ENCODE measurements at places on chromosomes 7 and 10. TPM values are rescaled to one million over a fixed set of nuclear protein-coding genes. Genes with fewer than 3 reads are reported as not detected.

ZNF22 gene
- 41.2 TPM for total RNA-seq

XRCC2 gene
- 4.1 TPM for total RNA-seq

LMOD2 gene
- total RNA-seq = 5.0 TPM

CPSF4 gene
- total RNA-seq = 26.9 TPM

HMX3 gene
- total RNA-seq = 0.82 TPM

LRRC4 gene
- 3.4 TPM for total RNA-seq

CTAGE8 gene
- 1.8 TPM for total RNA-seq

PRR15 gene
- 10.8 TPM for total RNA-seq

DLX5 gene
- 0.29 TPM for total RNA-seq

ERVW-1 gene
- not detected for total RNA-seq

RAMP3 gene
- 25.7 TPM for total RNA-seq

TLX1 gene
- total RNA-seq = not detected

IGF2BP3 gene
- total RNA-seq = 43.4 TPM

CLDN15 gene
- total RNA-seq = 10.6 TPM

ARMC10 gene
- total RNA-seq = 35.6 TPM

CYP26A1 gene
- 0.12 TPM for total RNA-seq

EBLN1 gene
- not detected for total RNA-seq

CUBN gene
- total RNA-seq = 157 TPM

ECHDC3 gene
- total RNA-seq = 30.1 TPM

GPR85 gene
- total RNA-seq = 1.5 TPM

ITPRID1 gene
- total RNA-seq = not detected

H2BK1 gene
- not detected for total RNA-seq

AMZ1 gene
- total RNA-seq = 0.23 TPM

CHST12 gene
- 14.5 TPM for total RNA-seq

NACAD gene
- 5.3 TPM for total RNA-seq

AGMO gene
- total RNA-seq = 0.93 TPM

CALY gene
- not detected for total RNA-seq

SPRN gene
- 1.7 TPM for total RNA-seq

KIF20B gene
- 6.7 TPM for total RNA-seq

ITIH5 gene
- total RNA-seq = 23.5 TPM
